ENCODE measurements at places on chromosomes 2 and 18.

- peak; percentile 88 for DNase-seq
These were observed 39.5 kb upstream of the FHL2 start for GRCh38 chr2:105438104-105438929.

DNA sequence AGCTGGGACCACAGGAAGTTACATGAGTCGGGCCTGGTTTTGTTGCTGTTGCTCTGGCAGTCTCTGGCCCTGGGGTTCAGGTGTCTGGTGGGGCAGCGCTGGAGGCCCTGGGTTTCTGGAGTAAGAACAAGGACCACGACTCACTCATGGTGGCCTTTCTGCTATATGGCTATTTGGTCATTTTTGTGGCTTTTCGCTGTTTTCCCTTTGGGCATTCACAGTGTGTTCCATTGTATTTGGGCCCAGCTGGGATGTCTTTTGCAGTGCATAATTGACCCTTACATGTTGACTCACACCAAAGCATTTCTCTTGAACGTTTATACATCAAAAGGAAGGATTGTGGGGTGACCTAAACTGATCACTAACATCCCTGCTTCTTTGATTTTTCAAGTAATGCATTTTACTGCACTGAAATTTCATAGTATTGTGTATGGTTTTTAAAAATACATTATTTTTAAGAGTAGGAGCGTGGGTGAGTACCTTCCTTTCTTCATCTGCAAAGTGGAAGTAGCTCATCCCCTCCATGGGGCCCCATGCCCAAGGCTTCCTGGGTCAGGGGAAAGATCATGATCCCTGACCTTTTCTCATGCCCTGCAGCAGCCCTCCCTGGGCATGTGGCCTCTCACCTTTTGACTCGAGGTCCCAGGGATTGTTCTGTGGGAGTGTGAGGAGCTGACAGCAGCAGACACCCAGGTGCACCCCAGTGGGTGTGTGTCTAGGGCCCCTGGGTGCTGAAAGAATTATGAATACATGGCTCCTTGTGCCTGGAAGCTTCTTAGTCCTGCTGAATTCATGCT lies 225.5 kb downstream of the AGAP1 start:
- no peak for DNase-seq

- no peak for DNase-seq
These were observed 25.9 kb downstream of the COL6A3 start for GRCh38 chr2:237388036-237388435.

- DNase-seq = no peak
These were observed 249.9 kb upstream of the SP5 start for GRCh38 chr2:170465241-170465640.

- DNase-seq = no peak
These were observed 1.5 kb downstream of the APCDD1 start for GRCh38 chr18:10455726-10456453.

DNA sequence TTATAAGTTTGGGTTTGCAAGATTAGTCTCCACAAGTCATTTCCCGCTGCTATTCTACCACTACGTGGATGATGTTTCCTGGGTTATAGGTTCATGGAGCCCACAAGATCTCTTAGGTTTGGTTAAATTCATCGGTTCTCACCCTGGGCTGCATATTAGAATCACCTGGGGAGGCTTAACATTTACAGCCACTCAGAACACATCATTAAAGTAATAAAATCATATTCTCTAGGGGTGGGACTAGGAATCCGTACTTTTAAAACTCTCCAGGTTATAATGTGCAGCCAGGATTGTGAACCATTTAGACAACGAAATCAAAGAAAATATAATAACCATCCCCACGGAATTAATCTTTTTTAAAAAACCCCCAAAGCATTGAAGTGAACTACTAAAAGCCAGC lies 167.7 kb downstream of the ACTR3 start:
- DNase-seq = no peak

GRCh38 chr2:14234911-14235310 lies 397.6 kb upstream of the LRATD1 start:
- no peak for DNase-seq

Measured in psoas muscle (tissue), 8 donors.